ENCODE measurements at places on chromosomes 1 and 21.

GRCh38 chr1:229161740-229162139 lies 109.2 kb upstream of the RAB4A start:
- DNase-seq, result no peak

GRCh38 chr1:117582451-117582850 lies 23.4 kb upstream of the TENT5C start:
- no peak for DNase-seq

GRCh38 chr1:167258858-167259257 lies 38.2 kb downstream of the POU2F1 start:
- DNase-seq, result no peak

DNA sequence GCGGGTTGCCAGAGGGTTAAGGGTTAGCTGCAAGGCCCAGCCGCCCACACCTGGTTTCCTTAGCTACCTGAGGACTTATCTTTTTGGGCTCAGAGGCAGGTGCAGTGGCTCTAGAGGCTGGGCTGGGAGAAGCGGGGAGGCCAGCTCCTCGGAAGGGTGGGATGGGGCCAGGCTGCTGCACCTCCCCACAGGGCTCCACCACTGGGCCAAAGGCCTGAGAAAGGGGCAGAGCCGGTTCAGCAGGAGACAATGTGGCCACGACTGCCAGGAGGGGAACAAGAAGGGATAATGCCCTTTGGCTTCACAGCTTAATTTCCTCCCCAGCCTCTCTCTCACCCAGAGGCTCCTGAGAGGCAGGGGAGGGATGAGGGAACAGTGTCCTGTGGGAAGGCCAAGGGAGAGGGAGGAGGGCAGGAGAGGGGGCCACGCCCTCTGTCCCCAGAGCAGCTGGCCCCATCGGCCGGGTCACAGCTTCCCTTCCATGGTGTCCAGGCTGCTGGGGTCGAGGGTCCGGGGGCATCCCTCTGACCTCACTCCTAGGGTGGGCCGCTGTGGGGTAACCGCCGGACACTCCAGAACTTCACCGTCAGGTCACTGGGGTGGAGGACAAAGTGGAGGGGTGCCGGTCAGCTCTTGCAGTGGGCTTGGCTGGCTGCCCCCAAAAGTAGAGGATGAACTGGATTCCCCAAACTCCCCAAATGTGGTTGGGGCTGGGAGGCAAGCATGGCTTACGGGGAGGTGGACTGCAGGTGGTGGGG lies 50.4 kb downstream of the KIF21B start:
- no peak for DNase-seq

GRCh38 chr1:67893126-67893495 lies 59.8 kb upstream of the GNG12 start:
- DNase-seq, result no peak

DNA sequence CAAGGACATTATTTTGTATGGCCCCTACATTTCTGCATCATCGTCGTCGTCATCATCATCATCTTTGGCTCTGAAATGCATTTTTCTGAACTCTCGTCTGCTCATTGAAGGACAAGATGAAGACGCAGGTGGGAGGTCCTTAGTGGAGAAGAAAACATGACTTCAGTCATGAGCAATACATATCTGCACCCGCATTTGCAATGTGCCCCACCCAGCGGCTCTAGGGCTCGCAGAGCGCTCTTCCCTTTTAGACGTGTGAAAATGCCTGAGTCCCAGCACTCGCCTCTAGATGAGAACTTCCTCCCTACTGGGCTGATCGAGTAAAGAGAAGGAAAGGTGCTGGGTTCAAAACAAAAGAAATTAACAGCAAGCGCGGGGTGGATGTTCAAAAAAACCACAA lies 10.1 kb downstream of the C1orf174 start:
- DNase-seq, result peak; percentile 34

DNA sequence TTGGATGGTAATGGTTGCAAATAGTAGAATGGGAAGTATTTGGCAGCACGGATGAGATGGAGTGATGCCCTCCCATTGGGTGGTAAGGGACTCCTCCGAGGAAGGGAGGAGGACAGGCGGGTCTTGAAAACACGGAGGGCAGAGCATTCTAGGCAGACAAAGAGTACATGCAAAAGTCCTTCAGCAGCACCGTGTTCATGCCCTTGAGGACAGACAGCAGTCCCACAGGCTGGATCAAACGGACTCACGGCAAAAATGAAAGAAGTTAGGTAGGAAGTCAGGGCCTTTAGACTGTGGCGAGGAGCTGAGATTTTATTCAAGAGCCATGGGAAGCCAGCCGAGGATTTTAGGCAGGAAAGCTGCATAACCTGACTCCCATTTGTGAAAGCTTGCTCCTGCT lies 253.9 kb downstream of the RHOU start:
- no peak for DNase-seq

DNA sequence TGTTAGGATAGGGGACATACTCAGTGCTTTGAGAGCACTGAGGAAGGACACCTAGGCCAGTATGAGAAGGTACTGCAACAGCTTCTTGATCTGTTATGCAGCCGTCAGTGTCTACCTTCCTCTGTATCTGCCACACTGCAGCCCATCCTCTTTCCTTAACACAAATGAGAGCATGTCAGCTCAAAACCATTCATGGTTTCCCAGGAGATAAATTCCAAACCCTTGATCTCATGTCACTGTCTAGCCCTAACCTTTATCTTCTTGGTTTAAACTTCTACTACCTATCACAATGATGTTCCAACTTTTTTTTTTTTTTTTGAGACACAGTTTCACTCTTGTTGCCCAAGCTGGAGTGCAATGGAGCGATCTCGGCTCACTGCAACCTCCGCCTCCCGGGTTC lies 1.4 kb downstream of the ZMYND12 start:
- no peak for DNase-seq

DNA sequence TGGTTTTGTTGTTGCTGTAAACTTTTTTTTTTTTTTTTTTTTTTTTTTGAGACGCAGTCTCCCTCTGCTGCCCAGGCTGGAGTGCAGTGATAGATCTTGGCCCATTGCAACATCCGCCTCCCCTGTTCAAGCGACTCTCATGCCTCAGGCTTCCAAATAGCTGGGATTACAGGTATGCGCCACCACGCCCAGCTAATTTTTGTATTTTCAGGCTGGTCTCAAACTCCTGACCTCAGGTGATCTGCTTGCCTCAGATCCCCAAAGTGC lies 78.9 kb upstream of the SLC45A1 start:
- no peak for DNase-seq

DNA sequence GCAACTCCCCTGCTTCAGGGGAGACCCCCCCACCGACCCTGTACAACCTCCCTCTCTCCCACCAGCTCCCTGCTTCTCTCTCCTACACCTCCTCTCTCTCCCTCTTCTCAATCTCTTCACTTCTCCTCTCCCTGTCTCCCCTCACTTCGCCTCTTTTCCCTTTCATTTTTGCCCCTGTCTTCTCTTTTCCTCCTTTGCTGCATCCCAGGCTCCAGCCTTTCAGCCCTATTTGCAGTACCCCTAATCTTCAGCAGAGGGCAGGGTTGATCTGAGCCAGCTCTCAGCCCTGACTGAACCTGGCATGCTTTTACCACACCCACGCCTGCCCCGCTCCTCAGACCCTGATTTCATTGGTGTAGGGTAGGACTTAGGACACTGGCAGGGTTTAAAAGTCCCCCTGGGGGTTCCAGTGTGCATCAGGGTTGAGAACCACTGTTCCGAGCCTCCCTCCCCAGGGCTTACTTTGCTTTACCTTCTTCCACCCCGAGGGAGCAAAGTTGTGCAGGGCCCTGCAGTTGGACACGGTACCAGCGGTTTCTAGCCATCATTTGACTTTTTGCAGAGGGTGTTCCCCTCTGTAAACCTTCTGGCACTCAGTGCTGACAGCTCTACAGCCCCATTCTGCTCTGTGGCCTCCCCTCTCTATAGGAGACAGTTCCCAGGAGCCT lies 67.3 kb upstream of the CNTN2 start:
- no peak for DNase-seq

- no peak for DNase-seq
Measured at GRCh38 chr1:9349331-9349851, 56.7 kb downstream of the SPSB1 start.

All from CD4-positive, alpha-beta T cell treated with Interleukin-15 for 1 hour (primary cell).